ENCODE measurements at places on chromosomes 4 and X.

- no peak for DNase-seq
Observed at GRCh38 chrX:12955882-12956703, 18.8 kb upstream of the TMSB4X start.

DNA sequence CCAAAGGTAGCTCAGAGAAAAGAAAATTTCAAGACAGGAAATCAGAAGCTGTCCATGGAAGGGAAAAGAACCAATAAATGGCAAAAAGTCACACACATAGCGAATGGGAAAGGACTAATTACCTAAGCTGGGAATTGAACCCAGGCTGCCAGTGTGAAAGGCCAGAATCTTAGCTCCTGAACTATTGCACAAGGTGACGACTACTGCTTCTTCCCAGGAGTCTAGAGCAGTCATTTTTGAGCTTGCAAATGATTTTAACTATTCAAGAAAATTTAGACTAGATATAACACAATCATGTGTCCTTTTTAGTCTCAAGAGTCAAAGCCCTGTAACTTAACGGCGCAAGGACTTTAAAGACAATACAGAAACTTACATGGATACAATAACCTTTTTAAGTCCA is 34.1 kb upstream of the ZNF81 start:
- DNase-seq: no peak

GRCh38 chr4:148574502-148574901 is 132.3 kb upstream of the NR3C2 start:
- no peak for DNase-seq

DNA sequence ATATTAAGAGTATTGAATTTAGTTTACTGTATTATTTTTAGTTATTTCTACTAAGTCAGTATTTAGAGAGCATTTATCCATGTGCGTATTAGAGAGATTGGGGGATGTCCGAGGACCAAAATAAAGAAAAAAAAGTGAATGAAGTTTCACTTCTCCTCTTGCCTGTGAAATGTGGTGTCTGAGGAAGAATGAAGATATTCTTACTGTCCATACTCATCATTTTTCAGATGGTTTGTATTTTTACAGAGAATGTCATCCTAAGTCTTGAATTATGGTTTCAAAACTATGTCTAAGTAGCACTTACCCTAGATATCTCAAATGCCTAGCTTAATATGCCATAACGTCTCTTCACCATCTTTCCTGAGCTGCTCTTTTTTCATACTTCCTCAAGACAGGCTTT is 854.3 kb downstream of the C4orf33 start:
- no peak for DNase-seq

- no peak for DNase-seq
Observed at GRCh38 chr4:186351668-186352194, 85.7 kb downstream of the F11 start.

DNA sequence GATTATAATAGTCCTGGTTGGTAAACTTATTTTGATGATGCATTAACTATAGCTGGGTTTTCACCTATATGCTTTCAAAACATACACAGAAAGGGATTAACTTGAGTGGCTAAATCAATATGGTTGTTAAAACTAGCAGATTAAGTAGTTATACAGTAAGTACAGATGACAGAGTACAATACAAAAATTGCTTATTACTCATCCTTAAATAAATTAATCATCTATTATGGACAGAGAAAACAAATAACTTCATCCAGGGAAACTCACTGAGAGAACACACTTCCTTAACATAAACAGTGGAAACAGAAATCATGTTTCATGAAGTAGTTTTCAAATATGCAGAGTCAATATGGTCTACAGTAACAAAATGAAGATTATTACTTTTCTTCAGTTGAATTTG is 133.4 kb downstream of the AREG start:
- no peak for DNase-seq

DNA sequence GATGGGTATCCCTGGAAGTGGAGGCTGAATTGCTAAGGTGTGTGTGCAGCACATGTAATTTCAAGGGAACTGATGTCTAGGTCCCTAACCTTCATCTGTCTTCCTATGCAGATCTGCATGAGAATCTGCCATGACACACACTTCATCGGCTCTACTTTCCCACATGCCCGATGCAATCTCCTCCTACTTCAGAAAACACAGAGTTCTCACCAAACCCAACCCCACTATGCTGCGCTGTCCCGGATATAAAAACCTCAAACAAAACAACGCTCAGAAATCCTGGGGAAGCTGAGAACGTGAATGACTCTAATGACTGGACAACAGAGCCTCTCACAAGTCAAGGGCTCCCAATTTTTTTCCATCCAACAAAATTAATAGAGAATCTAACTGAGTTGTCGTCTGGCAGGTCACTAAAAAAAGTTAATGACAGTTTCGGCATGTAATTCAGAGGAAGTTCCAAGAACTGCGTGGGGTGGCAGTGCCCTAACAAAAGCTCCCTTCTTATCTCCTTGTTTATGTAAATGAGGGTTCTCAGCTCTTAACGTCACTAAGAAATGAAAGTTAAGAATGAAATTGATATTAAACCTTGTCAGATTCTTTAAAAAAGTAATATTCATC is 39.0 kb downstream of the STX18 start:
- no peak for DNase-seq

GRCh38 chrX:19840899-19841648 is 46.3 kb downstream of the SH3KBP1 start:
- no peak for DNase-seq

- no peak for DNase-seq
Observed at GRCh38 chr4:138487230-138487629, 245.1 kb upstream of the SLC7A11 start.

- no peak for DNase-seq
Observed at GRCh38 chr4:113675731-113676697, 85.5 kb downstream of the CAMK2D start.

GRCh38 chrX:120029354-120029753 is 48.1 kb downstream of the RHOXF2B start:
- DNase-seq: no peak

DNA sequence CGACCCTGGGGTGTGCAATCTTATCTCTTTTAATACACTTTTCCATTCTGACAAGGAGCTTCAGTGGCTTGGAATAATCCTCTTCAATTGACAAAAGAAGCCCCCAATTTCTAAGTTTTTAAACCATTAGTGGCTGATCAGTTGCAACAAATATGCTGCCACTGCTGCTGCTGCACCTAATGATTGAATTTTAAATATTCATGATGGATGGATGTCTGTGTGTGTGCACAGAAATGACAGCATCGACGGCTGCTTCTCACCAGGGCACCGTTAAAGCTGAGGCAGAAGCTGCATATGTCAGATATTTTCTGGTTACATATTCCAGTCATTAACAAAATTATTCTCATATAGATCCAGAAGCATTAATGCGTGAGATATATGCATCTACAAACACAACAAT is 182.4 kb downstream of the MGST2 start:
- DNase-seq: no peak

DNA sequence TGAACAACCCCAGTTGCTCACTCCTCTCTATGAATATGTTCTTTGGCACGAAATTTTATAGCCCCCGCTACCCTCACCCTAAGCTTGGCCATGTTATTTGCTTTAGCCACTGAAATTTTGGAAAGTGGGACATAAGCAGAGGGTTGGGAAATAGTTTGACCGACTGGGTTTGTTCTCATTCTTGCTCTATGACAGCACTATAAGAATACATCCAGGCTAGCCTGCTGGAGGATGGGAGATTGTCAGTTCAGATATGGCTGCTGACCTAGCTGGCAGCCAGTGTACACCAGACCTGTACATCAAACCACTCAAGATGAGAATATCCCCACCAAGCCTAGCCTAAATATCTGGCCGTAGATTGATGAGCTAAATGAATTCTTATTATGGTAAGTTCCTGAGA is 298.1 kb downstream of the PDGFC start:
- DNase-seq: no peak

- DNase-seq: no peak
Observed at GRCh38 chrX:17833954-17834353, 27.1 kb downstream of the RAI2 start.

DNA sequence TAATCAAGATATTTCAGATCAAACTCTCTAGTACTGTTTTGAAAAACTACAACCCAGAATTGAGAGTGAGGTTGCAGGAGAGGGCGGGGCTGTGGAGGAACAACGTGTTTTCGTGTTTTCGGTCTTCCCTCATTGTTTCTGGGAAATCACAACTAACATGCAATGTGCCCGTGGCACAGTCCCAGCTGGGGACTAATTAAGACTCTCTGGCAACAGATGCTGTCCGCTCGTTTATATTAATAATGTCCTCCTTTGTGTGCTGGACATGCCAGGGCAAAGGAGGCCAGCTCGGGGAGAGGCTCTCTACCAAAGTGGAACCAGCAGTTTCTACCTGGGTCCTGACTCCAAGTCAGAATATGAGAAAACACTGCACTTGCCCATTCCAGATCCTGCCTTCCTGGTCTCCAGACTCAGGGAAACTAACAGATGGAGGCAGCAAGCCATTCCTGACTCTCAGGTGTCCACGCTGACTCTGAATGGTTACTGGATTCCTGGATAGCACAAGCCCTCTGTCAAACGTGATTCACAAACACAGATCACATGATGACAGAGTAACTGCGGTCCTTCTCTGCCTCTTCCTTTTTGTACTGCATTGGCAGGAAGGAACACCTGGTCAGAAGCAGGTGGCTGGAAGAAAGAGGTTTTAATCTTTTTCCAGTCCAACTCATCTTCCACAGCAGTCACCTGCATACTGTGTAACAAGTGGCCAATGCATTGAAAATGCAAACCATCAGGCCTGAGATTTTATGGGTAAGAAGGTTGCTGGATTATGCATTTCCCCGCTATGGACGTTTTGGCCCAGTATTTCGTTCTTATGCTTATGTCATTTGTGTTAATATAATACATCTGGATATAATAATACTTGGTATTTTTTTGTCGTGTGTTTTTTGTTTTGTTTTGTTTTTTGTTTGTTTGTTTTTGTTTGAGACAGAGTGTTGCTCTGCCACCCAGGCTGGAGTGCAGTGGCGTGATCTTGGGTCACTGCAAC is 65.0 kb downstream of the COQ2 start:
- DNase-seq: no peak

- DNase-seq: no peak
Observed at GRCh38 chrX:96579252-96579651, 105.4 kb upstream of the DIAPH2 start.

- DNase-seq: no peak
Observed at GRCh38 chr4:150641612-150642011, 59.7 kb downstream of the MAB21L2 start.

DNA sequence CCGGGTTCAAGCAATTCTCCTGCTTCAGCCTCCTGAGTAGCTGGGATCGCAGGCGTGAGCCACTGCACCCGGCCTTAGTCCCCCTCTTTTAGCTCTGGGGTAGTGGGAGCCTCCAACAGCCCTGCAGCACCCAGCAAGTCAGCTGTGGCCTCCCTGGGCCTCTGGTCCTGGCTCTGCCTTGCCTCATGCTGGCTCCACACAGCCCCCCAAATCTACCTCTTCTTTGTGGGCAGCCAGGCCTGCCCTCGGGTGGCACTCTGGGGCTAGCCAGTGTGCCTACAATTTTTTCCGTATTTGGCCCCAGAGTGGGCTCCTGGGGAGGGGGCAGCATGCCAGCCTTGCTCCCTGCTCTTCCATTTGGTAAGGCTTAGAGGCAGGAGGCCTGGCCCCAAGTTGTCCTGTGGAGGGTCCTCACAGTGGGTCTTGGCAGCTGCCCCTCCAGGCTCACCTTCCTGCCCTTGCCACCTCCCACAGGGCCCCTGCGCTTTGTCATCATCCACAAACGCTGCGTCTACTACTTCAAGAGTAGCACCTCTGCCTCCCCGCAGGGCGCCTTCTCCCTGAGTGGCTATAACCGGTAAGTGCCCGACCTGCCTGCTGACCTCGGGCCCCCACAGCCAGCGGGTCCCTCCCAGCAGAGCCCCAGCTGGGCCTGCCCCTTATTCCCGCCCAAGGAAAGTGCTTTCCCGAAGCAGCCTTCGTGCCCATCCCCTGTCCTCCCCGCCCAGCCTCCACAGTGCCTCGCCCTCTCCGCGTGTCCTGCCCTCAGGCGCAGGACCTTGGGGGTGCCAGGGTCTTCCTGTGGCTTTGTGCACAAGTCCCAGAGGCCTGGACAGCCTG is 21.0 kb upstream of the ADD1 start:
- no peak for DNase-seq

GRCh38 chr4:137635108-137635507 is 102.8 kb upstream of the PCDH18 start:
- no peak for DNase-seq

DNA sequence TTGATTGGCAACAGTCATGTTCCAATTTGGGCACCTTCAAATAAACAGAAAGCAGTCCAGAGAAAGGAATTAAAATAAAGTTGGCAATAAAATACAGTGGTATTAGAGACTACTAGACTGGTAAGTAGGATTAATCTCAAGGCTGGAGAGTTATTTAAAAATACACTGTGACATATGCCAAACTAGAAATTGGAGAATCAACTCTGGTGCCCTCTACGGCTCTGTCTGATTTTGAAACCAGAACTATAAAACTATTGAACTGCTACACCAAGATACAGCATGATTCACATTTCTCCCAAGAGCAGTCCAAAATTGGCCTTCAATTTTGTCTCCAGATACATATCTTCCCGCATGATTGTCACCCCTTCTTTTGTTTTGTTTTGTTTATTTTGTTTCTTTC is 78.7 kb upstream of the FAM47B start:
- no peak for DNase-seq

GRCh38 chr4:174714393-174715211 is 114.4 kb downstream of the GLRA3 start:
- DNase-seq: peak; percentile 24

DNA sequence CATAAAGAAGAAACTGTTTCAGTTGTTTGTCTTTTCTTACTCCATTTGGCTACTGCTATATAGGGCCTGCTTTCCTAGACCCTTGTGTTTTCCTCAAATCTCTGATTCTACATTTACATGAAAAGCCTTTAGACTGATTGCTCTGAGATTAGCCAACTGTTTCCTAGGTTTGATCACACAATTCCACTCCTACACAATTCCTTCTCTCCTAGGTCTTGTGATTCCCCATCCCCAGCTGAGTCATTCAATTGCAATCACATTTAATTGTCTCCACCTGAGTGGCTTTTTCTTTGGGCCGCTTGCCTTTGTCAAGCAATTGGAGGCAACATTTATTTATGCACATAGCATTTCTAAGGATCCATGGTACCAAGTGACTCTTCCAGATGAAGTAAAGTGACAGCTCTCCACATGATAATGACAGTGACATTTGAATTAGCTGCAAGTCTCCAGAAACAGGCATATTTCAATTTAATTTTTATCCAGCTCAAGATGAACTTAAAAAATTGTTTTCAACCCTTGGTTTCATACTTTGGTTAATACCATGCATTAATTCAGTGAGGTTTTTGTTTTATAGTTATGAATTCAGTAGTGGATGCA is 35.8 kb downstream of the ATXN3L start:
- no peak for DNase-seq

GRCh38 chr4:142777045-142777743 is 68.9 kb downstream of the INPP4B start:
- no peak for DNase-seq

DNA sequence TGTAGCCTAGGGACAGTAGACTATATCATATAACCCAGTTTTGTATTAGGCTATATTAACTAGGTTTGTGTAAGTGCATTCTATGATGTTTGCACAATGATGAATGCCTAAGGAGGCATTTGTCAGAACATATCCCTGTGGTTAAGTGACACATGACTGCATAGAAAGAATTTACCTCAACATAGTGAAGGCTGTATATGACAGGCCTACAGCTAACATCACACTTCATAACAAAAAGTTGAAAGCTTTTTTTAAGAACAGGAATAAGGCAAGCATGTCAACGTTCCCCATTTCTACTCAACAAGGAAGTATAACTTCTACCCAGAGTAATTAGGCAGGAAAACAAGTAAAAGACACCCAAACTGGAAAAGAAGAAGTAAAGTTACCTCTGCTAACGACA is 165.9 kb upstream of the NDST4 start:
- DNase-seq: no peak
